ENCODE measurements at places on chromosomes 16 and 17. TPM values are rescaled to one million over a fixed set of nuclear protein-coding genes. Genes with fewer than 3 reads are reported as not detected.
A peak's percentile ranks its signal among the peaks of the same experiment; 100 is the strongest.

DNA sequence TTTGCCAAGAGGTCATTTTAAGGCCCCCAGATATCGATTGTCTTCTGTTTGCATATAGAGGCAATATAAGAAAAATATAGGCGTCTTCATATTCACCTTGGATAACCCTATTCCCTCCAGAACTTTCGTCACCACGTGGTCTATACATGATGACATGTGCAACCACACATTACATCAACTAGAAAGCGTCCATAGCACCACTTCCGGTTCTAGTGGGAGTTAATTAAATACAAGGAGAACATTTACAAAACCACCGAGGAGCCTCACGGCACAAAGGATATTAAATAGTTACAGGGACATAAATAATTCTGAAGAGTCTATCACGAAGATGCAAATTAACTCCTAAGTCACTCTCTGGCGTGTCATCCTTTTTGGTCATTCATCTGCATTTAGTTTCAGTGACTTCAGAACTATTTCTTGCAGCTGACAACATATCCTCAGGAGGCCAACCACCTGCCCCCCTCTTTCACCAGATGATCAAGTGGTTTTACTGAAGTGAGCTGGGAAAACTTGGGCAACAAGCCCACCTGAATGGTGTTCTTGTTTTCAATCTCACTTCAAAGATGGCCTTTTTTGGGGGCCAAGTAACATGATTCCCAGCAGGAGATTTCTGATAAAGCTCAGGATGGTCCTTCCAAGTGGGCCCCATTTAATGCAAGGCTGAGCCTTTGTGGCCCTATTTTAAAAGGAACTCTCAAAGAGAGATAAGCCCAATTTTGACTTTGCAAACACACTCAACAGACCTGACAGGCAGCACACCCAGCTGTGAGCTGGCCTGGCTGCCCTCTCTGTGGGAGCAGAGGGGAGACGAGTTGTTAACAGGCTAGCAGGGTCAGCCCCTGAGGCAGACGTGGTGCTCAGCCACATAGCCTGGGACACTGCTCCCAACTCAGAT, 15.3 kb downstream of the CMTM3 start:
- DNase-seq, result no peak
- H3K4me3 ChIP-seq, result no peak overlapping the region
- H3K36me3 ChIP-seq, result peaks cover 15% of the 10 kb centered on the region
- no peaks in the 10 kb centered on the region for H3K4me1 ChIP-seq
- H3K27me3 ChIP-seq, result no peaks in the 10 kb centered on the region

GRCh38 chr16:81650982-81651562, 128.0 kb upstream of the PLCG2 start:
- H3K27me3 ChIP-seq, result no peaks in the 10 kb centered on the region
- H3K4me3 ChIP-seq, result no peak overlapping the region
- DNase-seq, result peak; percentile 86
- peak overlapping the region; percentile 20 for H3K27ac ChIP-seq
- peaks cover 14% of the 10 kb centered on the region for H3K36me3 ChIP-seq
- H3K4me1 ChIP-seq, result peaks cover 26% of the 10 kb centered on the region

DNA sequence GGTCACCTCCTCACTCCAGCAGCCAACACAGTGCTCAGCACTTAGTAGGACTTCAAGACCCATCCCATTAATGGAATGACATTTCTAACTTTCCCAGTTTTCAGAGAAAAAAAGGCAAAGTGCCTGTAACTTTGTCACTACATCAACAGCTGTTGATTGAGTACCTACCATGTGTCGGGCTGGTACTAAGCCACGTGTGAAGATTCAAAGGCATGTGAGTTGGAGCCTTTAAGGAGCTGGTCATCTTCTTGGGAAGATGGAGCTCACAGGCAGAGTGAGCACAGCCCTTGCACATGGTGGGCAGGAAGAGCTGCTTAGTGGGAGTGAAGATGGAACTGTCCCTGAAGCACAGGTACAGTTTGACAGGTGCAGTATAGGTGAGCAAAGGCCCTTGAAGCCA, 88.6 kb downstream of the GNAO1 start:
- H3K36me3 ChIP-seq, result no peaks in the 10 kb centered on the region
- H3K4me3 ChIP-seq, result no peak overlapping the region
- no peaks in the 10 kb centered on the region for H3K27me3 ChIP-seq
- no peak for DNase-seq

DNA sequence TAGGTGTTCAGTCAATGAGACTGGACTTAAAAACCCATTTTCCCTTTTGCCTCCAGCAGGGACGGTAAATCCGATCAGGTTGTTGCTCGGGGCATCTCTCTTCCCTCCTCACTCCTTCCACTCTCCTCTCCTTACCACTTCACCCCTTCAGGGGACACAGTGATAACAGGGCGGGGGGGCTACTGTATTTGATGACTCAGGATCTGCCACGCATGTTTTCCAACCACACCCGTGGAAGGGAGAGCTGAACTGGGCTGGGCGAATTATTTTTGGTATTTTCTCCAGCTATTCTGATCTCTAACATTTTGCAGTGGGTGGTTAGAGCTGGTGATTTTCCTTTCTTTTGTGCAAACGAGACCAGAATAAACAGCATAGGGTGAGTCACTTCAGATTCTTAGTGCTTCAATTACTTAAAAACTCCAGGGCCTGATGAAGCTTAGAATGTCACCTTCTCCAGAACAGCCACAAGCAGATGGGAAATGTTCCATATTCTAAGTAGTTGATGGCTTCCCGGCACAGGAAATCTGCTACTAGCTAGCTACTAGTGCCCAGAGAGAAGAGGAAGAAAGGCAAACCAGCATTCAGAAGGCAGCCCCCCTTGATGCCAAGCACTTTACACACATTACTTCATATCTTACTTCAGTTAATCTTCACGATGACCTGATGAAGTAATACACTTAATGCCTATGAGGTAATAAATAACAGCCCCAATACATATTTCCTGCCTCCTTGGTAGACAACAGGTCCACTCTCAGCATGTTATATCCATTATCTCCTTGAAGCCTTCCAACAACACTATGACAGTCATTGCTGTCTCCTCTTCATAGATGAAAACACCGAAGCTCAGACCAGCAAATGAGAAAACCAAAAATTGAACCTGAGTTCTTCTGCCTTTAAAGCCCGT, 74.1 kb downstream of the ASIC2 start:
- DNase-seq, result no peak
- no peaks in the 10 kb centered on the region for H3K4me1 ChIP-seq
- H3K36me3 ChIP-seq, result no peaks in the 10 kb centered on the region
- no peak overlapping the region for H3K27ac ChIP-seq

DNA sequence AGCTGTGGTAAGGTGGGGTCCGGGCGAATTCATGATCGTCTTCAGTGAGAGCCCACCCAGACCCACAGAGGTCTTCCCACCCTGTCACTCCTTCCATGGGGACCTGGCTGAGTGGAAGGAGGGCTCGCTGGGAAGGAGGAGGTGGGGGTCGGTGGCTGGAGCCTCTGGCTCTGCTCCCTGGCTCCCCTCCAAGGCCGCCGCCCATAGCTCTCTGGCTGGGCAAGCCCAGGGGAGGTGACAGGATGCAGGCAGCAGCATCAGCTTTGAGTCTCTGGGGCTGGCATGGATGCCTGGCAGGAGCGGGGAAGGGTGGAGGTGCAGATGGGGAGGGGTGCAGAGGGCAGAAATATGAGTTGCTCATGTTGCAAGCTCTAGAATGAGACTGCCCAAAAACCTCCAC, 147.0 kb downstream of the ENGASE start:
- H3K27ac ChIP-seq, result no peak overlapping the region
- H3K4me3 ChIP-seq, result no peak overlapping the region
- DNase-seq, result no peak
- H3K4me1 ChIP-seq, result no peaks in the 10 kb centered on the region
- peaks cover 22% of the 10 kb centered on the region for H3K27me3 ChIP-seq

- no peaks in the 10 kb centered on the region for H3K4me1 ChIP-seq
- H3K4me3 ChIP-seq, result no peak overlapping the region
- DNase-seq, result no peak
- H3K27ac ChIP-seq, result no peak overlapping the region
- no peaks in the 10 kb centered on the region for H3K36me3 ChIP-seq
Measured at GRCh38 chr17:65819810-65820209, 258.4 kb upstream of the AXIN2 start.

DNA sequence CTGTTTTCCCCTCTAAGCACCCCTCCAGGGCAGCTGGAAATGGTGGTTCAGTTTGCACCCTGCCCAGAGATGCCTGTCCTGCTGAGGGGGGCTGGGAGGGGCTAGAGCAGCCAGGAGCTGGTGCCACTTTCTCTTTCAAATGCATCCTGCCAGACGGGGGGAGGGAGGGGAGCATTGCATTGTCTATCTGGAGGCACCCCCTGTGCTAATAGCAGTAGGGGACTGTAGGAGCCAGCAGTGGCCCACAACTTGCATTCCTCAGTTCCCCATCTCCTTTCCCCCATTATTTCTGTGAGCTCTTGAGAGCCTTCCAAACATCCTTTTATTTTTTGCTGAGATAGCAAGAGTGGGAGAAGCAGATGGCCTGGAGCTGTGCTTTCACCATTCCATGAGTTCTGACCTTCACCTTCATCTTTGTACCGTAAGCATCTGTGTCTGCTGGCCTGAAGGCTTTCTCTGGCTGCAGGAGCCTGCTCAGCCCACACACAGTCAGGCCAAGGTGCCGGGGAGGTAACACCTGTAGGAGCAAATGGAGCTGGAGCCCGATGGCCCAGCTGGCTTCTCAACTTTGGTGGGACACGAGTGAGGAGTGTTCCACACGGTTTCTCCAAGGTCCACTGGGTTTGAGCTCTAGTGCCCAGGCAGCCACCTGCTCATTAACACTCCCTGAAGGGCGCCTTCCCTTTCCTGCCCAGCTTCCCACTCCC, 5.2 kb downstream of the WFDC1 start:
- no peak overlapping the region for H3K27ac ChIP-seq
- DNase-seq, result no peak
- H3K4me1 ChIP-seq, result peaks cover 31% of the 10 kb centered on the region
- H3K4me3 ChIP-seq, result no peak overlapping the region
- no peaks in the 10 kb centered on the region for H3K36me3 ChIP-seq

- H3K27ac ChIP-seq, result no peak overlapping the region
- no peaks in the 10 kb centered on the region for H3K27me3 ChIP-seq
- no peak for DNase-seq
- no peaks in the 10 kb centered on the region for H3K36me3 ChIP-seq
- H3K4me1 ChIP-seq, result peaks cover 18% of the 10 kb centered on the region
- no peak overlapping the region for H3K4me3 ChIP-seq
Measured at GRCh38 chr16:83901101-83901500, 2.2 kb downstream of the MLYCD start.

DNA sequence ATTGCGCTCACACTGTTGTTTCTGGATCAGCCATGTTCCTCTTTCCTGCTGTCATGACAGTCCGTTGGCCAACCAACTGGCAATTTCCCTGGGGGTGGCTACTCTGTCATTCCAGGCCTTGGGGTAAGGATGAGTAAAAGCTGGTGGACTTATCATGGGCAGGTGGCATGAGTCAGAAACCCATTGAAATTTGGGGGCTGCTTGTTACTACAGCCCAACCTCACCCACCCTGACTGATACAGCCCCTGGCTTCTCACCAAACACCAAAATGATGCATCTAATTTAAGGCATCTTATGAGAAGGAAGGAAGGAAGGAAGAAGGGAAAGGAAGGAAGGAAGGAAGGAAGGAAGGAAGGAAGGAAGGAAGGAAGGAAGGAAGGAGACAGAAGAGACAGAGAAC, 53.9 kb upstream of the CRHR1 start:
- H3K27me3 ChIP-seq, result no peaks in the 10 kb centered on the region
- DNase-seq, result no peak
- no peaks in the 10 kb centered on the region for H3K36me3 ChIP-seq
- no peaks in the 10 kb centered on the region for H3K4me1 ChIP-seq
- no peak overlapping the region for H3K4me3 ChIP-seq
- H3K27ac ChIP-seq, result no peak overlapping the region

GRCh38 chr16:88378401-88378800, 4.4 kb upstream of the ZNF469 start:
- peaks cover under 1% of the 10 kb centered on the region for H3K27me3 ChIP-seq
- H3K27ac ChIP-seq, result no peak overlapping the region
- H3K4me3 ChIP-seq, result no peak overlapping the region

GRCh38 chr17:71202449-71202848, 918.4 kb upstream of the SOX9 start:
- no peak overlapping the region for H3K27ac ChIP-seq
- H3K36me3 ChIP-seq, result no peaks in the 10 kb centered on the region
- no peaks in the 10 kb centered on the region for H3K27me3 ChIP-seq
- H3K4me3 ChIP-seq, result no peak overlapping the region

- no peak for DNase-seq
- H3K36me3 ChIP-seq, result peaks cover 18% of the 10 kb centered on the region
- H3K4me1 ChIP-seq, result peaks cover 26% of the 10 kb centered on the region
- peak overlapping the region; percentile 36 for H3K27ac ChIP-seq
- H3K4me3 ChIP-seq, result no peak overlapping the region
Measured at GRCh38 chr17:29747660-29748059, 124.9 kb upstream of the CORO6 start.

DNA sequence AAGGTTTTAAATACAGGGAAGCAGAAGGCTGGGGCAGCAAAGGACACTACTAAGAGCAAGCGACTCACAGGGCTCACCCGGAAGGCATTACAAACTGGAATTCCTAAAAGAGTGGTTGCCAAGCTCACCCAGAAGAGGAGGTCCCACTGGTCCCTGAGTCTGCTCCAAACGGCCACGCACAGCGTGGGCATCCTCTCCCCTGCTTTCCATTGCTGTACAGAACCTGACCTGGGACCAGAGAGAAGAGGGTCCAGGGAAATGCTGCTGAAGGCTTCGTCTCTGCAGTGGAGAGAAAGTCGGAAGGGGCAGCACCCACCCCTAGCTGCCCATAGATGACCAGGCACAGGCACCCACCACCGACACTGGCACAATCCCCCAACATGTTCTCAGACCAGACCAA, 67.2 kb downstream of the ADCY9 start:
- peaks cover 33% of the 10 kb centered on the region for H3K4me1 ChIP-seq
- no peak overlapping the region for H3K4me3 ChIP-seq
- no peaks in the 10 kb centered on the region for H3K36me3 ChIP-seq
- no peaks in the 10 kb centered on the region for H3K27me3 ChIP-seq

GRCh38 chr17:2101448-2102257, 46.8 kb downstream of the HIC1 start:
- peak; percentile 92 for DNase-seq
- no peak overlapping the region for H3K27ac ChIP-seq
- no peaks in the 10 kb centered on the region for H3K36me3 ChIP-seq
- H3K4me3 ChIP-seq, result no peak overlapping the region
- no peaks in the 10 kb centered on the region for H3K27me3 ChIP-seq

Gene TEX14
- 0.22 TPM for total RNA-seq

Gene CD300A
- total RNA-seq, result 10.7 TPM

Gene KRTAP4-11
- total RNA-seq, result not detected

Gene ZMYND15
- total RNA-seq, result 12.8 TPM

Gene TADA2A
- 24.9 TPM for total RNA-seq

Gene SULT1A2
- total RNA-seq, result 5.7 TPM

All from upper lobe of left lung (tissue), 6 donors.